ENCODE measurements at places on chromosomes 6 and 20. TPM values are rescaled to one million over a fixed set of nuclear protein-coding genes. Genes with fewer than 3 reads are reported as not detected.

Gene LEMD2
- total RNA-seq = 58.3 TPM

Gene CST7
- not detected for total RNA-seq

Gene RNGTT
- total RNA-seq = 30.3 TPM

Gene PGK2
- total RNA-seq = not detected

Gene BPIFB4
- total RNA-seq = not detected

Gene GSTA1
- total RNA-seq = not detected

Gene SEMG1
- total RNA-seq = not detected

Gene ZBTB12
- total RNA-seq = 3.6 TPM

Gene FAM83C
- not detected for total RNA-seq

Gene WFDC2
- total RNA-seq = not detected

Gene PACRG
- not detected for total RNA-seq

Gene TAGAP
- not detected for total RNA-seq

Gene FUCA2
- 42.5 TPM for total RNA-seq

Gene SYNDIG1
- 5.6 TPM for total RNA-seq

Gene ANKRD6
- 3.9 TPM for total RNA-seq

Gene TMC2
- total RNA-seq = not detected

Gene MEI4
- not detected for total RNA-seq

Gene GTSF1L
- not detected for total RNA-seq

Gene TCP1
- 228 TPM for total RNA-seq

Gene HSPA12B
- total RNA-seq = not detected

Gene BPI
- not detected for total RNA-seq

Gene MRPS26
- 30.6 TPM for total RNA-seq

Gene CGAS
- 5.6 TPM for total RNA-seq

Gene FYN
- 40.1 TPM for total RNA-seq

Gene TRERF1
- total RNA-seq = 1.8 TPM

Gene APOM
- 0.89 TPM for total RNA-seq

Gene PLA2G7
- total RNA-seq = not detected

Gene POM121L2
- not detected for total RNA-seq

Gene RCAN2
- not detected for total RNA-seq

Gene CPXM1
- total RNA-seq = 3.9 TPM

Gene NEDD9
- total RNA-seq = 11.9 TPM

Gene UBD
- not detected for total RNA-seq

Gene MED23
- total RNA-seq = 38.9 TPM

Gene SGK2
- 0.74 TPM for total RNA-seq

Gene AGPAT4
- 6.4 TPM for total RNA-seq
